ENCODE measurements at places on chromosomes 2 and 18.
A peak's percentile ranks its signal among the peaks of the same experiment; 100 is the strongest.

DNA sequence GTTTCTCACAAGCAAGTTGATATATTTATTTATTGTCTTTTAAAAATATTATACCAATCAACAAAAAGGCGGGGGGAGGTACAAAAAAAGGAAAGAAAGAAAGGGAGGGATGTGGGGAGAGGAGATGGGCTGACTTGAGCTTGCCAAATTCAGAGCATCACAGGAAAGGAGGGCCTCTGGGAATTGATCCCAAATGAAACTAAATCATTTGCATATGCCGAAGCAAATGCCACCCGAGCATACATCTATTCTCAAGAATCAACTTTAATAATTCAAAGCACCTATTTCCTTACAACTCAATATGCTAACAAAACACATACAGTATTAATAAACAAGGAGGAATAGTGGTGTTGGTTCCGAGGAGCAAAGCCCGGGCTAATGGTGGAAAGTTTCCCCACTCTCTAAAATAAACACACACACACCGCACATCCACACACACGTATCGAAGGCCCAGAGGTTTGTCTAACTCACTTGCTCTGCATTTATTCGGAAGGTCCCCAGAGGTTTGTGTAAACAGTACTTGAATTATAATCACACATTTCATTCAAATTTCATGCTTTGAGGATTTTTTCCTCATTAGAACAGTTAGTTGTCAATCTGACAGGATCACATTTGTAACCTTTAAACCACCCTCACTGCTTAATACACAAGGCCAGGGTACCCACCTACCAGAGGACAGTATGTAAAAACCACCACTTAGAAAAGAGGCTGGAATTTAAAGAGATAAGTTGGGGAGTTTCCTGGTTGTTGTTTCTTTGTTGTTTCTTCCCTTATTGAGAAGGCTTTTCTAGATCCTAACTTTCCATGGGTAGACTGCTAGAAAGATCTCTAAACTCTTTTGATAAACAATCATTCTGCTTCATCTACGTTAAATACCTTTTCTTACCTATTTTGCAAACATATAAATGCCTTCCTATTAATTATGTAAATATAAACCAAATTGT lies 264.7 kb downstream of the TCF4 start:
- no peak for DNase-seq

- DNase-seq: no peak
These were observed 433.7 kb downstream of the MBD2 start for GRCh38 chr18:53790786-53791185.

- DNase-seq: no peak
These were observed 18.7 kb upstream of the ODC1 start for GRCh38 chr2:10466801-10467200.

DNA sequence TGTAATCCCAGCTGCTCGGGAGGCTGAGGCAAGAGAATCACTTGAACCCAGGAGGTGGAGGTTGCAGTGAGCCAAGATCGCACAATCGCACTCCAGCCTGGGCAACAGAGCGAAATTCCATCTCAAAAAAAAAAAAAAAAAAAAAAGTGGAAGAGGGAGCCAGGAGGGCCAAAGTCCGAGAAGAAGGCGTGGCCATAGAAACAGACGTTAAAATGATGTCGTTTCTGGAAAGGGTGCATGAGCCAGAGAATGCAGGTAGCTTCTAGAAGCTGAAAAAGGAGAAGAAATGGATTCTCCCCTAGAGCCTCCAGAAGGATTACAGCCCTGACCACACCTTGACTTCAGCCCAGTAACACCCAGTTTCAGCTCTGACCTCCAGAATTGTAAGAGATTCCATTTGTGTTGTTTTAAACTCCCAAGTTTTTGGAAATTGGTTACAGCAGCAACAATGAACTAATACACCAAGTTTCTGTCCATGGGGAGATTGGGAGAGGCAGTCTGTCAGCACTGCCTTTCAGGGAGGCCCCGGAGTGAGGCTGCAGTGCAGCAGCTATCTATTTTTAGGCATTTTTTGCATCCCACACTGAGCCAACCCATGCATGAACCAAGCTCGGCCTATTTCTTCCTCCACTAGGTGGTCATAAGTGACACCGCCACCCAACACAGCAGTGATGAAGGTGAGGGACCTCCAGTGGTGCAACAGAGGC lies 14.2 kb upstream of the TRAF3IP1 start:
- DNase-seq: no peak

DNA sequence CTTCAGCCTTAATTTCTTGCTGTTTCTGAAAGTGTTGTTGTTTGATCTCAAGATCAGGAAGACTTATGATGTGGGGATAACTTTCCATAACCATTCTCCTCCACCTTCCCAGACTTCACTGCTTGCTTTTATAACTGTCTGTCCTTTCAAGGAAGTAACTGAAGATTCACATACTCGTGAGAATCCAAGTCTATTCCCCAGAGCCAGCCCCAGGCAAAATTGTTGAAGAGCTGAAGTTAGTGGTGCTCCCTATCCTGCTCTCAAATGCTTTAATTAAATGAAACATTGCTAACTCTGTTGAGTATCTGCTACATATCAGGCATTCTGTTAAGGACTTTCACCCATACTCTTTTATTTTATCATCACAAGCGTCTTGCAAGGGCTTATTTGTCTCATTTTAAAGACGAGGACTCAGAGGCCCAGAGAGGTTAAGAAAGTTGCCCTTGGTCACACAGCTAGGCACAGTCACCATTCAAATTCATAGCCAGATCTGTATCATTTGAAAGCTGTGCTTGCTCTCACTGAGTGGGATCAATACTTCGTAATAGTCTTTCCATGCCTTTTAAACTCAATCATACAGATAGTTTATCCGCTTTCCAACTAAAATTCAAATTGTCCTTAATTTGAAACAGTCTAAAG lies 189.8 kb upstream of the TCF4 start:
- DNase-seq: no peak

DNA sequence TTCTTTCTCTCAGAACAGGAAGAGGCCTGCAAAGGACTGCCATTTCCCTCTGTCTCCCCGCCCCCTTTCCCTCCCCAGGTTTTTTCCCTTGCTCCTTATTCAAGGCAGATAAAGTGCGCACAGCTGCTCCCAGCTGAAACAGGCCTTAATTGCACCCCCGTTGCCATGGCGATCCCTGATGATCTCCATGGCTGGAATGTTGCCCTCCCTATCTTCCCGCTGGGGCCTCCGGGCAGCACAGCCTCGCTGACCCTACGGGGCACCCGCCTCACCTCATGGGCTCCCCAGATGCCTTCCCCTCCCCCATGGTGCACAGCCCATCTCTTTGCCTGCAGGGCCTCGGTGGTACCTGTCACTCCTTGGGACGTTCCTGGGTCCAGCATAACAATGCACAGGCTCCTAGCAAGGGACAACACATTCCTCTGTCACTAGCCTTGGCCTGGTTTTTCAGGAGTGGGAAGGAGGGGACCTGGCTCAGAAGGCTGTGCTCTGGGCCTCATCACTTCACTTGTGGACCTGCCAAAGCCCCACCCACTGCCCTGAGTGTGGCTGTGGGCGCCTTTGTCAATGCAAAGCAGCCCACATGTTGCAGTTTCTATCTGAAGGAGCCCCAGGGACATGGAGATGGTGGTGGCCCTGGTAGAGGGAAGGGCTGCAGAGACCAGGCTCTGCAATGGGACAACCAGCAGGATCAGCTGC lies 115.0 kb downstream of the CELF4 start:
- DNase-seq: no peak

DNA sequence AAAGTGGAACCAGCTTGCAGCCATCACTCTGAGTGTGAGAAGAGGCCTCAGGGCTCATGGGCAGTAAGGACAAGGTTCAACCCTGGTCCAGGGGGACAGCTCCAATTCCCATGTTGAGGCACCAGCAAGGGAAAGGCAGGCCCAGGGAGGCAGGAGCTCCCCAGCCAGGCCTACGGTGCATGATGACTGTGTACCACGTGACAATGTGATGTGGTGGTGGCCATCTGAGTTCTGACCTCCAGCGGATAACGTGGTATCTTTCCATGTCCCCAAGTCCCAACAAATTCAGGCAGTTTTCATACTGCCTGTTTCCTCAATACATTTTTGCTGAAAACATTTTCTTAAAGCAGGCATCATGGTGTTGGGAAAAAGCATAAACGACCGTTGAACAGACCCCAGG lies 36.1 kb upstream of the COL6A3 start:
- DNase-seq: no peak

DNA sequence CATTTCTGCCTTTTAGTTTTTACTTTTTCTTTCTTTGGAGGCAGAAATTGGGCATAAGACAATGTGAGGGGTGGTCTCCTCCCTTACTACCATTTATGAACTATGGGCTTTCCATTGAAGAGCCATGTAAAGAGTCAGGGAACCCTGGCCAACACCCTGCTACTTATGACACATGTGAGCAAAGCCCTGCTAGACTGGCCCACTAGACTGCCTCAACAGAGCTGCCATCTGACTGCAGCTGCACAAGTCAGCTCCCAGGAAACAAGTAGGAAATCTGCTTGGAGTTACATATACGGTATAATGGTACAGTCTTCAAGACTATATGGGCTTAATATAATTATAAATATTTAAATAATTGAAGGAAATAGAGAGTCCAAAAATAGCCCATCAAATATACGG lies 816.8 kb downstream of the TRIB2 start:
- no peak for DNase-seq

GRCh38 chr2:126639276-126639675 lies 16.7 kb upstream of the GYPC start:
- DNase-seq: no peak

DNA sequence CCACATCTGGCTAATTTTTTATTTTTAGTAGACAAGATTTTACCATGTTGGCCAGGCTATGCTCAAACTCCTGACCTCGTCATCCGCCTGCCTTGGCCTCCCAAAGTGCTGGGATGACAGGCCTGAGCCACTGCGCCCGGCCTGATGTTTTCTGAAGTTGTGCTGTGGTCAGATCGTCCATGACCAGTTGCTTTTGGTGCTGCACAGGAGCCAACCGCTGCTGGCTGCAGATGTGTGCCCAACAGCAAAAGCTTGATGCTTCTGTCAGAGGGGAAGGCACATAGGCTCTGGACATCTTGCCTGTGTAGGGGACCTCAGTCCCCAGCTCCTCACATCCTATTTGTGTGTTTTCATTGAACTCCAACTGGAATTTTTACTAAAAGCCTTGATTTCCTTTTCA lies 218.3 kb downstream of the AGAP1 start:
- DNase-seq: no peak

DNA sequence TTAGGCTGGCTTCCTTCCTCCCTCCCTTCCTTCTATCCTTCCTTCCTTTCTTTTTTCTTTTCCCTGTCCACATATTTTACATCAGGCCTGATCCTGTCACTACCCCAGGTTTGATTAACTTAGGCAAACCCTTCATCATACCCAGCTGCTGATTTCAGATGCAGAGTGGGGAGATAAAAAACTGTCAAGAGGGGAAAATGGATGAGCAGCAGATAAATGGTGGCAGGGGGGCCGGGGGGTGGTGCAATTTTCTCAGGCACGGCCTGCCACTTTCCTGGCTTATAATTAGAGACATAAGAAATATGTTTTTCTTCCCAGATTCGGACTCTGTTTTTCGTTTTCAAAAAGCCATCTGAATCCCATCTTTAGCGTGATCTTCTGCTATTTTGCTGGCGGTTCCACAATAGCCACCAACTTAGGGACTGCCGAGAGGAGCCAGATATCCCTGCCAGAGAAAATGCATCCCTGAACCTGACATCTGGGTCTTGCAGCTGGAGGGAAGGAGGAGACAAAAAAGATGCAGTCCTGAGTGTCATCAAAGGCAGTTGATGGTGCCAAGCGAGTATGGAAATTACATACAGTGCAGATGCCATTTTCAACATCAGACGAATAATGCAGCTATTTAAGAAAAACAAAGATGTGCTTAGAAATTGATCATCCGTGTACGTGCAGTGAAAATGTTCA lies 49.9 kb downstream of the CXCR4 start:
- DNase-seq: no peak

- no peak for DNase-seq
These were observed 124.1 kb upstream of the HNRNPA3 start for GRCh38 chr2:177088529-177088928.

DNA sequence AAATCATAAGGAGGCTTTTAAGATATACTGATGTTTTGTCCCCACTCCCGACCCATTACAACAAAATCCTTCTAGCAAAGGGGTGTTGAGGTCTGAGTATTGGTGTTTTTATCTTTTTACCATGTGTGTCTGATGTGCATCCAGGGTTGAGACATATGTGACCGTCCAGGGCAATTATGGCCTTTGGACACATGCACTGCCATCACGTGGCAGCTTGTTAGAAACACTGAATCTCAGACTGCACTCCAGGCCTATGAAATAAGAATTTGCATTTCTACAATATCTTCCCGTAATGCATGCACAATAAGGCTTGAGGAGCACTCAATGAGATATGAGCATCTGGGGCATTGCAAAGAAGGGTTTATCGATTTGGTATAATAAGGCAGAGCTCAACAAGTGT lies 235.1 kb upstream of the ZNF804A start:
- no peak for DNase-seq

GRCh38 chr2:223221139-223221835 lies 169.3 kb downstream of the KCNE4 start:
- no peak for DNase-seq

- DNase-seq: peak; percentile 17
These were observed 90.6 kb upstream of the TAF1B start for GRCh38 chr2:9752441-9753275.

- no peak for DNase-seq
These were observed 644.2 kb upstream of the SETBP1 start for GRCh38 chr18:44036501-44036900.

DNA sequence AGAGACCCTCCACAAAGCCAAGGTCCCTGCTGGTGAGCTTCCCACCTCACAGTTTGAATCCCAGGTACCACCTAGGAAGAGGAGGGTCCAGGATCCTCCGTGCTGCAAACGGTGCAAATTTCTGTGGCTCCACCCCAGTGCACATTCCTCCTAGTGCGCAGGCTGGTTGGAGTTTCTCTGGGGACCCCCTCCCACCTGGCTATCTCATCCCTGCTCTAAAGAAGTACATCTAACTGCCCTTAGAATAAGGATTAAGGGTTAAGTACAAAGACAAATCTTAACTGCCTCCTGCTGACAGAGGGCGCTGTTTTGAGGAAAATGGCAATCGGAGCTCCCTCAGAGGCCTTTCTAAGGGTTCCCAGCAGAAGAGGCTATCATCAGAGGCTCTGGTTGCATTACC lies 109.6 kb upstream of the FSIP2 start:
- no peak for DNase-seq

GRCh38 chr18:67854340-67854739 lies 337.8 kb upstream of the DSEL start:
- no peak for DNase-seq

- DNase-seq: no peak
These were observed 62.9 kb downstream of the ARHGAP28 start for GRCh38 chr18:6792391-6792790.

DNA sequence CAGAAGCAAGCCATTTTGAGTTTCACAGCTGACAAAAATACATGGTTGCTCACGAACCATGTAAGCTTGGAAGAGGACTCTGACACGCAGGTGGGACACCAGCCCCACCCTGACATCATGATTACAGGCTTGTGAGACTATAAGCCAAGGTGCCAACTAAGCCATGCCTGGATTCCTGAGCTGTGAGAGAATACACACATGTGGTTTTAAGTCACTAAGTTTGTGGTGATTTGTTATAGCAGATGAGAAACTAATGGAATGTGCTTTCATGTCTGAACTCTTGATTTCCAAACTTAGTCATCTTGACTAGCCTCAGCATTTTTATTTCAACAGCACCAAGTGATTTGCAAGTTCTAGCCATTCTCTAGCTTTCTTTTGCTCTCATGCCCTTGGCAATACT lies 676.1 kb upstream of the CELF4 start:
- no peak for DNase-seq

GRCh38 chr18:48335829-48336228 lies 73.4 kb downstream of the ZBTB7C start:
- DNase-seq: no peak
